ENCODE measurements at places on chromosomes 12 and 14. TPM values are rescaled to one million over a fixed set of nuclear protein-coding genes. Genes with fewer than 3 reads are reported as not detected.

SIVA1 gene
- 184 TPM for total RNA-seq

RAD9B gene
- total RNA-seq = 0.46 TPM

RBP5 gene
- not detected for total RNA-seq

ST8SIA1 gene
- not detected for total RNA-seq

OTOGL gene
- not detected for total RNA-seq

TSHR gene
- not detected for total RNA-seq
